HFF-Myc (cell line): ENCODE measurements at places on chromosomes 1 and 21.

DNA sequence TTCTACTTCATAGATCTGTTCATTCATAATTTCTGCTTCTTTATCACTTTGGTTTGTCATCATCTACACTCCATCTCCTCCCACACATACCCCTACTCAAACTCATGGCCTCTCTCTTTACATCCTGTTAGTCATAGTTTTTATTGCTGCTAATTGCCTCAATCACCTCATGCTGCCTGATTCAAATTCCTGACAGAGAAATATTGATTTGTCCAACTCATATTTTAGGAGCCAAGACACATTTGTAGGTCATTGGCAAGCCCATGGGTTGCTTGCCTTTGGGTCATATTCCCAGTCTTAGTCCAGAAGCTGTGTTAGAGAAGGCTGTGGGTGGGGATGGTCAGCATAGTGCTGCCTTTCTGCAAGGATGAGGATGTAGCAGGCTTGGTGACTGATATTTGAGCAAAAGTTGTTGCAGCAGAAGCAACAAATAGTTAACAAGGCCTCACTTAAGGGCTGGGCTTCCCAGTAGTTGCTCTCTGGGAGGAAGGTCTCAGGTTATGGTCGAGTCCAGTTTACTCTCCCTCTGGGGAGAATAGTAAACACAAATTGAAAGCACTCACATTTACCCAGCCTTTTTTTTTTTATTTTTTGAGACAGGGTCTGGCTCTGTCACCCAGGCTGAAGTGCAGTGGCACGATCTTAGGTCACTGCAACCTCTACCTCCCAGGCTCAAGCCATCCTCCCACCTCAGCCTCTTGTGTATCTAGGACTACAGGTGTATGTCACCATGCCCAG is 22.4 kb upstream of the EPS15 start:
- DNase-seq: no peak

DNA sequence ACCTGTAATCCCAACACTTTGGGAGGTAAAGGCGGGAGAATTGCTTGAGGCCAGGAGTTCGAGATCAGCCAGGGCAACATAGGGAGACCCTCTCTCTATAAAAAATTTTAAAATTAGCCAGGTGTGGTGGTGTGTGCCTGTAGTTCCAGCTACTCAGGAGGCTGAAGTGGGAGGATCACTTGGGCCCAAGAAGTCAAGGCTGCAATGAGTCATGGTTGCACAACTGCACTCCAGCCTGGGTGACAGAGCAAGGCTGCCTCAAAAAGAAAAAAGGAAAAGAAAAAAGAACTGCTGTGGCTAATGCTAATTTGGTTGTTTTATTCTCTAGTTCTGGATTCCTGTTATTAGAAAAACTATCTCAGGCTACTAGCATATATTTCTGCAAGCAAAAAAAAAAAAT is 29.8 kb downstream of the DBT start:
- no peak for DNase-seq

GRCh38 chr1:31423418-31423947 is 10.5 kb downstream of the SERINC2 start:
- no peak for DNase-seq

DNA sequence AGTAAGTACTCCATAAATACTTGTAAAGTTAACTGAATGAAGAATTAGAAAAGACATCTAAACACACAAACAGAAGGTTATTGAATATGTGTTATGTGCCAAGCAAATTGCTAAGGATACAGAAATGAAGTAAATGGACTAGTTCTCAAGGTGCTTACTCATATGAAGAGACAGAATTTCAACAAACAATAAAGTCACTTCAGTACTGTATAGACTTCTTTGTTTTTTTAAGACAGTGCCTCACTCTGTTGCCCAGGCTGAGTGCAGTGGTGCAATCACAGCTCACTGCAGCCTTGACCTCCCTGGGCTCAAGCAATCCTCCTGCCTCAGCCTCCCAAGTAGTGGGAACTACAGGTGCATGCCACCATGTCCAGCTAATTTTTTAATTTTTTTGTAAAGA is 57.3 kb downstream of the SERBP1 start:
- no peak for DNase-seq

- no peak for DNase-seq
These were observed 19.9 kb downstream of the TLR5 start for GRCh38 chr1:223123011-223123610.

DNA sequence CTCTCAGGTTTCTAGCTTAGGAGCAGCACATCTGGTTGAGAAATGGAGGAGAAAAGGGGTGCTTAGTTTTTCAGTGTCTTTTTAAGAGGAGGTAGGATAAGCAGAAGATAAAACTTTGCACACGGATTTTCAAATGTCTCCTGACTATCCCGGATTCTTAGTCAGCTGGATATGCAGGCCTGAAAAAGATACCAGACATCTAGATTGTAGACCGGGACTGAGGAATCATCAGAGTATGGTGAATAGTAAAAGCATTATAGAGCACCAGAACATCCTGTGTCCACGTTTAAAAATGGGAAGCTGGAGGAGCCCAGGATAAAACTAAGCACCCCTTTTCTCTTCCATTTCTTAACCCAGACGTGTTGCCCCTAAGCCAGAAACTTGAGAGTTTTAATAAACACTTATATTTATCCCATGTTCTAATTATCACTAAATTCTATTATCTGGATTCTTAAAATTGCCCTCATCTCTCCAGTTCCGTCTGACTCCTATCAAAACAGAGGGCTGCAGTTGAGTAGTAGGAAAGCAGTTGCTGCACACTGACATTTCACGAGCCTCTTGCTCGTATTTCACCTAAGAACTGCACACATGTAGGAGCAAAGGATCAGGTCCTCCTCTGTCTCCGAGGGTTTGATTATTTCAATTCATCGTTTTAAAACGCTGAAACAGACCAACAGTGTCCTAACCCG is 609 bp downstream of the PIGK start:
- DNase-seq: peak; percentile 2

GRCh38 chr1:214108097-214108446 is 120.3 kb downstream of the PROX1 start:
- no peak for DNase-seq

- DNase-seq: peak; percentile 30
These were observed 25.8 kb downstream of the CDC7 start for GRCh38 chr1:91526496-91526895.

- no peak for DNase-seq
These were observed 243.0 kb downstream of the PBX1 start for GRCh38 chr1:164801791-164802502.

- DNase-seq: no peak
These were observed 7.3 kb downstream of the NID1 start for GRCh38 chr1:236057546-236057945.

DNA sequence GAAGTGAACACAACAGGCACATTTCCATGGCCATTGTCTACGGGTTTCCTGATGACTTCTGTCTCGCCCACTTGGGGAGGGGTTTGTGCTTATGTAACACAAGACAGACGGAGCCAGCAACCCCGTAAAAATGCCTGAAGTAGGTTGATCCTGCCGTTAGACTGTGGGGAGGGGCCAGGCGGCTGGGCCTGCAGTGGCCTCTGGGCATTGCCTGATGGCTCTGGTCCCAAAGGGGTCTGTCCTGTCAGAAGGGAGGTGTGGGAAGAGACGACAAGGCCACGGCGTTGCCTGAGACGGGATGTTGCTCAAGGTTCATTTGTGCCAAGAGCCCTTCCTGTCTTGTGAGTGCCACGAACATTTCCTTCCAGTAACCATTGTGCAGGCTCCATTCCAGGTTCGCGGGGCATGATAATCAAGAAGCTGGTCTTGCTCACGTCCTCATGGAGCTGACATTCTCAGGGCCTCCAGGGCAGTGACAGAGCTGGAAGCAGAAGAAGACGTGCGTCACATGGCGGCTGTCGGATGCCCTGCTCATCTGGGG is 44.7 kb downstream of the ABCG1 start:
- no peak for DNase-seq

DNA sequence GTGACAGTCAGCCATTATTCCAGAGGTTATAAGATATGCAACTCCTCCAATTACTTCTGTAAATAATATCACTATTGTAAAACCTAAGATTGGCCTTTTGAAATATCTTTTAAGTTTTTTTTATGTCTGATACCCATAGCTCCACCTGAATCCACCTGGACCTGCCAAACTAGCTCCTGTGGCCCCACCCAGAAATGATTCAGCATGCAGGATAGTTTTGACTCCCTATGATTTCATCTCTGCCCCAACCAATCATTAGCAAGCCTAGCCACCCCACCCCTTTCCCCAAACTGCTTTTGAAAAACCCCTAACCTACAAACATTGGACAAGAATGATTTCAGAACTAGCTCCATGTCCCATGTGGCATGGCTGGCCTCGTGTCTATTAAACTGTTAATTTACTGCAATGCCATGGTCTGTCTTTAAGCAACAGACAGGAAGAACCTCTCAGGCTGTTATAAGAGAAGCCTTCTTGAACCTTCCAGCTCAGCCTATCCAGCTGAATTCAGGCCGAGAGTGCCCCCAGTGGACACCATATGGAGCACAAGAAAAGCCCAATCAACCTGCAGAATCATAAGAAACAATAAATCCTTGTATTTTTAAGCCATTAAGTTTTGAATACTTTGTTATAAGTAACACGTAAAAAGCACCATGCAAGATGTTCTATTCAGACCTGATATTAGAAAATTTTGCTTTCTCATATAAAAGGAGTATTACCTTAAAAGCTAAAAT is 263.0 kb upstream of the ZRANB2 start:
- DNase-seq: no peak

GRCh38 chr21:24844671-24845070 is 762.6 kb downstream of the MRPL39 start:
- no peak for DNase-seq

- peak; percentile 25 for DNase-seq
These were observed 24.4 kb downstream of the TBX15 start for GRCh38 chr1:118963456-118964430.

GRCh38 chr1:114149211-114149610 is 4.5 kb downstream of the SYT6 start:
- no peak for DNase-seq

GRCh38 chr1:43557744-43558245 is 27.1 kb downstream of the PTPRF start:
- DNase-seq: no peak

- peak; percentile 36 for DNase-seq
These were observed 80.3 kb downstream of the TTC3 start for GRCh38 chr21:37153196-37153934.

GRCh38 chr21:35587841-35588380 is 472.4 kb downstream of the SETD4 start:
- no peak for DNase-seq

DNA sequence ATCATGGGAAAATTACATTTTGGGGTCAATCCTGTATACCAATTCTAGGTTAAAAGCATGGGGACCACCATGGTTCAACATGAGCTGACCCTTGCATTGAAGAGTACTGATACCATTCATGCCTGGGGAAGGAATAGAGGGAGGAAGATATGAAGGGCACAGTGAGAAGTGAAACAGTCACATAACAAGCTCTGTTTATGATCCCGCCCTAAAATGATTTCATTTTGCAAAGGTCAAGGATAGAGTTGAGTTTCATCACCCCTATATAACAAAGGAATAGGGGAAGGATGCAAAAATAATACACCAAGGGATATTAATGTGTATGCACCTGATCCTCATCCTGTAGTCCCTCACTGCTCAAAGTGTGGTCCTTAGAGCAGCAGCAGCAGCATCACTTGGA is 2.5 kb upstream of the HLCS start:
- DNase-seq: no peak

DNA sequence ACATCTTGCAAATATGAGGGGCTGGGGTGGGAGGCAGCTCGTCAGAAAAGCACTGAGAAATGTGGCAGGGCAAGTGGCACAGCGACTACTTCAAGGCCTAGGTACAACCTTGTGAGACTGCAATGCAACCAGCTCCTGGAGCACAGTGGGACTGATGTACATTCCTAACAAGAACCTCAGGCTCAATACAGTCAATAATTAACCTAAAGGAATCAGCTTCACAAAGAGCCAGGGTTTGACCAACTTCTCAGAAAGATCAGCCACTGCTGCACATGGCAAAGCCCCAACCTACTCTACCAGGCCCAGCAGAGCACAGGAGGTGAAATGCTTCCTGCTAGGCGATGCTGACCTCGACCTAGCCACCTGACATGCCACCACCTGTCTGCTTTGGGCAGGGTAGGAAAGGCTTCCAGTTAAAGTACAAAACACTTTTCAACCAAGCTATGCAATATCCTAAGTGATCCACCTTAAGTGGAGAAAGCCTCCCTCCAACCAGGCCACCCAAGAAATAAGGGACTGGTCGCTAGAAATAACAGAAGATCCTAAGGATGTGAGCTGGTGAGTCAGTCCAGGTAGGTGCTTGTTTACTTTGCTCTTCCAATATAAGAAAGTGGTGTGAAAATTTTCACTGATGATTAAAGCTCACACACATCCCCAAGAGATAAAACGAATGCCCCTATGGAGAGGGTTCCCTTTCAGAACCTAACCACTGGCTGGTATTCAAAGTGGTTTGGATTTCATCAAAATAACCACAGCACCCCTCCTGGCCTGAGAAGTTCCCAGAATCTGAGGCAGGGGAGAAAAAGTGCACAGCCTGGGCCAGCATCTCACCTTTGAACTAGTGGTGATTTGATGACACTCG is 2.1 kb downstream of the RIPK4 start:
- no peak for DNase-seq

- no peak for DNase-seq
These were observed 683 bp downstream of the LRRC8D start for GRCh38 chr1:89821322-89822108.

GRCh38 chr1:229067546-229067945 is 203.4 kb upstream of the RAB4A start:
- no peak for DNase-seq

DNA sequence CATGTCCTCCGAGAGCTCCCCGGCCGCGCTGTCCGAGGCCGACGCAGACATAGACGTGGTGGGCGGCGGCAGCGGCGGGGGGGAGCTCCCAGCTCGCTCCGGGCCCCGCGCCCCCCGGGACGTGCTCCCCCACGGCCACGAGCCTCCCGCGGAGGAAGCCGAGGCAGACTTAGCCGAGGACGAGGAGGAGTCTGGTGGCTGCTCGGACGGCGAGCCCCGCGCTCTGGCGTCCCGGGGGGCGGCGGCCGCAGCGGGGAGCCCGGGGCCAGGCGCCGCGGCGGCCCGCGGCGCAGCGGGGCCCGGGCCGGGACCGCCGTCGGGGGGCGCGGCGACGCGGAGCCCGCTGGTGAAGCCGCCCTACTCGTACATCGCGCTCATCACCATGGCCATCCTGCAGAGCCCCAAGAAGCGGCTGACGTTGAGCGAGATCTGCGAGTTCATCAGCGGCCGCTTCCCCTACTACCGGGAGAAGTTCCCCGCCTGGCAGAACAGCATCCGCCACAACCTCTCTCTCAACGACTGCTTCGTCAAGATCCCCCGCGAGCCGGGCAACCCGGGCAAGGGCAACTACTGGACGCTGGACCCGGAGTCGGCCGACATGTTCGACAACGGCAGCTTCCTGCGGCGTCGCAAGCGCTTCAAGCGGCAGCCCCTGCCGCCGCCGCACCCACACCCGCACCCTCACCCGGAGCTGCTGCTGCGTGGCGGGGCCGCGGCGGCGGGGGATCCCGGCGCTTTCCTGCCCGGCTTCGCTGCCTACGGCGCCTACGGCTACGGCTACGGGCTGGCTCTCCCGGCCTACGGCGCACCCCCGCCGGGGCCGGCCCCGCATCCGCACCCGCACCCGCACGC is 547 bp downstream of the FOXD2 start:
- no peak for DNase-seq
